ENCODE measurements at places on chromosomes 2 and 18. TPM values are rescaled to one million over a fixed set of nuclear protein-coding genes. Genes with fewer than 3 reads are reported as not detected.

Gene SPHKAP
- 0.17 TPM for total RNA-seq

Gene SP3
- 68.9 TPM for total RNA-seq

Gene FTCDNL1
- 1.3 TPM for total RNA-seq

Gene CIDEA
- total RNA-seq = 7.1 TPM

Gene WDR7
- 13.7 TPM for total RNA-seq

Gene CCDC142
- total RNA-seq = 4.4 TPM
